ENCODE measurements at places on chromosomes 12 and 14.

GRCh38 chr14:60840313-60840712 is 105.8 kb downstream of the MNAT1 start:
- DNase-seq: no peak

GRCh38 chr12:24522736-24523135 is 426.2 kb downstream of the BCAT1 start:
- no peak for DNase-seq

- no peak for DNase-seq
These were observed 16.0 kb upstream of the RNASE10 start for GRCh38 chr14:20489093-20489994.

- no peak for DNase-seq
These were observed 43.8 kb upstream of the ATF1 start for GRCh38 chr12:50720085-50720484.

- DNase-seq: no peak
These were observed 24.6 kb downstream of the EXOC5 start for GRCh38 chr14:57244106-57244505.

GRCh38 chr12:108253540-108253939 is 85.6 kb downstream of the CMKLR1 start:
- DNase-seq: no peak

GRCh38 chr12:105480162-105480561 is 149.7 kb downstream of the C12orf75 start:
- DNase-seq: no peak

- no peak for DNase-seq
These were observed 5.4 kb downstream of the MDM1 start for GRCh38 chr12:68326716-68327115.

GRCh38 chr12:104538891-104539462 is 82.2 kb downstream of the CHST11 start:
- no peak for DNase-seq

DNA sequence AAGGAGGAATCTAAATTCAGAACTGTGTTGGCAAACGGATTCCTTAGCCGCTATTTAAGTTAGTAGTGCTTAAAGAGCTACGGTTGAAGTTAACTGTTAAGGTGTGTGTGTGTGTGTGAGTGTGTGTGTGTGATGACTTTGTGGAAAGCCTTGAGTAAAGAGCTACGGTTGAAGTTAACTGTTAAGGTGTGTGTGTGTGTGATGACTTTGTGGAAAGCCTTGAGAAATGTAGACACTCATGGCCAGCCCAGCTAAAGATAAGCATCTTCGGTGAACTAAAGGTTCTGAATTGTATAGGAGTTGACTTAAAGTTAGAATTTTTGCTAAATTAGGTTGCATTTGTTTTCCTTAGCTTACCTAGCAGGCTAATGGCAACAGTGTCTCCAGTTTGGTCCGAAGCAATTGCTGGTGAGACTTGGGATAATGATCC is 1.4 kb downstream of the KTN1 start:
- no peak for DNase-seq
